Fibroblast of the conjunctiva (primary cell): ENCODE measurements at places on chromosomes 5 and 9.
A peak's percentile ranks its signal among the peaks of the same experiment; 100 is the strongest.

DNA sequence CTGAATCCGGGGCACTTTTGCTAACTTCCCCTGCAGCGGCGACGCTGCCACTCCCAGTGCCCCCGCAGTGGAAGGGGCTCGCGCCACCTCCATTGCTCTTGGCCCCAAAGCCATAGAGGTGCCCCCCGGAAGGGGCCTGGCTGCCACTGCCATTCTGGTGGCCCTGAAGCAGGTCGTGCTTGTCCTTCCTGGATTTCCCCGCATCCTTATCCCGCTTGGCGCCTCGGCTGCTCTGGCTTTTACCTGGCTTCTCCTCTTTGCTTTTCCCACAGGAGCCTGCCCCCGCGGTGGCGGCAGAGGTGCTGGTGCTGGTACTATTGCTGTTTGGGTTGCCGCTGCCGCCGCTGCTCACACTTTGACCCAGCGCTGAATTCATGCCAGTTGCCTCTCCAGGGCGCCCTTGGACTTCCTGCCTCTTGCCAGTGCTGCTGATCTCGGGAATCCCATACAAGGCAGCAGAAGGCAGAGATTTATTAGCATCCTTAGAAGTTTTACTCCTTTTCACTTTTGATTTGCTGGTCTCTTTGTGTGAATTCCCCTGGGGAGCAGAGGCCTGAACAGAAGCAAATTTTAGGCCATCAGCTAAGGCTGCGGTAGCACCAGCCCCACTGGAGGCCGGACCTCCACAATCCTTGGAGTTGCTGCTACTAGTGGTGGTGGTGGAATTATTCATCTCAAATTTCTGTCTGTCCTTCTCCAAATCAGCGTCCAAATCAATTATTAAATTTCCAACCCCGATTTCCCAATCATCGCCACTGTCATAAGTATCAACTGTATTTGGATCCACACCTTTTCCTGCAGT, 2.1 kb downstream of the ZNF608 start:
- no peak for DNase-seq

DNA sequence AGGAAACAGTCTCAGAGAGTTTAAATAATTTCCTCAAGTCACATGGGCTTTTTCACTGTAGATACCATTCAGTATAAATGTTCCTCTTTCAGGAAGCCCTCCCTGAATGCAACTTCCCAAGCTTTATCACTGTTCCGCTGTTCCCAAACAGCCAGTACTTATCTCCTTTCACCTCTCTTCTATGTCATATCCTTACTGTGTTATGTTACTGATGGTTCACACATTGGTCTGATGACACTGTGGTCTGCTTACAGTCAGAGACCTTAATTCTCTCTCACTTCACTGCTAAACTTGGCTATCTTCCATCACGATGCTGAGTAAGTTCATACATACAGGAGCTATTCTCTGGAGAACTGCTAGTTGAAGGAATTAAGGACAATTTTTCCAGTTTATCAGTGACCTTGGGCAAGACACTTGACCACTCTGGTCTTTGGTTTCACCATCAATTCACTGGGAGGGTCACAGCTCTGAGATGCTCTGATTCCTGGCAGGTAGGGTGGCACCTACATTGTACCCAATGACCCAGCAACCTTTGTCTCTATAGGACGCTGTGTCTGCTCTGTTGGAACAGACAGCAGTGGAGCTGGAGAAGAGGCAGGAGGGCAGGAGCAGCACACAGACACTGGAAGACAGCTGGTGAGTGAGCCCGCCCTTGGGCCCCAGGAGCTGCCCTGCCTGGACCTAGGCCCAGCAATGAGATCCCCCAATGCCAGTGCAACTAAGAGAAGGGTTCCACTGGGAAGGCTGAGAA, 42.1 kb upstream of the RARS1 start:
- no peak for DNase-seq

- no peak for DNase-seq
Measured at GRCh38 chr5:96859375-96859774, 16.9 kb upstream of the ERAP2 start.

DNA sequence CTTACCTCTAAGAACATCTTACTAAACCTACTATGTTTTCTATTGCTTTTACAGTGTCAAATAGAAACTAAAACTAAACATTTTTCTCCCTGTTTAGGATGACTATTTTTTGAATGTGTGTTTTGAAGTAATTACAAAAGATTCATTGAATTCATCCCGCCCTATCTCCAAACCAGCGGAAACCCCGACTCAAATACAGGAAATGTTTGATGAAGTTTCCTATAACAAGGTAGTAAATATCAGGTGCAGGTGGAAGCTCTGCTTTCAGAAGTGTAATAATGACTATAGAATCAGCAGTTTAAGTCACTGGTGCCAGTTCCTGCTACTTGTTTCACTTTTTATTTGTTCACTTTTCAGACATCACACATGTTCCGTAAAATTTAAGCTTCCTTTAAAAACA, 20.0 kb downstream of the ERAP2 start:
- DNase-seq, result no peak

DNA sequence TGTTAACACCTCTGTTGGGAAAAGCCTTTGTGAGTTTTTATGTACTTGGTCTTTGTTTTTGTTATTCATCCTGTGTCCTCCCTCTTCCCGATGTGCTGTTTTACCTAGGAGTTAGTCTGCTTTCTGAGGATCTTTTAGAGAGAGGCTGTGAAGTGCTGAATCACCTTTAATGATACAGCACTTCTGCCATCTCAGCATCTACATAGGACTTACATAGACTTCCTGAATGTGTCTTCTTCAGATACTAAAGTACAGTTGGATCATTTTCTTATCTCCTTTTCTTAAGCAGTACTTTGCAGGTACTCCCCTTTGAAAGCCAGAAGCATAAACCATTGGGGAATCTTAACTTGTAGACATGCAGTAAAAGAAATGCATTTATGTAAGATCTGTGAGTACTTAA, 31.5 kb downstream of the OTULIN start:
- no peak for DNase-seq

DNA sequence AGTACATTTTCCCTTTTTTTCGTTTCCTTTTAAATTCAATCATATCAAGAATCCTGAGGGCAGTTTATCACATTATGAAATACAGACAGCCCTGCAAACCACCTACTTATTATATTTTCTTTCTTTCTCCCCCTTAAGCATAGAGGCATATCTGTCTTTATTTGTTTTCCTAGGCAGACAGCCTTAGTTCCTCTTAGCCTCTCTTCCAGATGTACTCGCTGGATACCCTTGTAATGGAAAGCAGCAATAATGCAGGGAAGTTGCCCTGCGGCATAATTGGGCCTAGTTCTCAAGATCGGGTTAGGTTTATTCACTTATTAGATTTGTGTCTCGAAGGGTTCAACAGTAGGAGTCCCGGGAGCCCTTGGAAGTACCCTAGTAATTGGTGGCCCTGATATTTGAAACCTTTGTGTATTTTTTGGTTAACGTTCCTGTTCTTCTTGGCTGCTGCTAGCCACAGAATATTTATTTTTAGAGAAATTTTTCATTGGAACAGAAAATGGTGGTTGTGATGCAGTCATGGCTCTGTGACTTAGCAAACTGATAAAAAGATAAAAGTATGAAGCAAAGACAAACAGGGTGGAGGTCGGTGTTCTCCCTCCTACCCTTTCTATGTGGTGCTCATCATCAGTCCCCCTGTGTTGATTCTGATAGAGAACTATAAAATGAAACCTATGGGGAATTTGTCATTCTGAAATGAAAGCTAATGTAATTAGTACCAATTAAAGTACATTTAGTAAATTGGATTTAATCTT, 6.4 kb downstream of the TLE4 start:
- peak; percentile 81 for DNase-seq

DNA sequence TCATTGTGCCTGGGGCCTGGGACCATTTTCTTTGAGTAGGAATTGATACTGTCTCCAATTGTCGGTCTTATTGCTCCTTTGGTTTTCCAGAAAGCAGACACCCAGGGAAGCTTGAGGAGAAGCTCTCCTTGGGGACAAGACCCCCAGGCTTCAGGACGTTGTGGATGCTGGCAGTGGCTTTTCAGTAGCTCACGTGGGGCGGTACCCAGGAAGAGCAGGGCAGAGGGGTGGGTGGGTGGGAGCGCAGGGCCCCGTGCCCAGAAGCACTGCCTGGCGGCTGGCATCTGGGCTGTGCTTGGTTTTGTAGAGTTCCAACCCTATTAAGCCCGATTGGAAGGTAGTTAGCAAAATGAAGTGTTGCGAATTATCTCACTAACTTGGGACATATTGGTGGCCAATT, 374.2 kb upstream of the IRX1 start:
- no peak for DNase-seq

GRCh38 chr5:10695055-10695649, 65.9 kb downstream of the DAP start:
- peak; percentile 53 for DNase-seq

DNA sequence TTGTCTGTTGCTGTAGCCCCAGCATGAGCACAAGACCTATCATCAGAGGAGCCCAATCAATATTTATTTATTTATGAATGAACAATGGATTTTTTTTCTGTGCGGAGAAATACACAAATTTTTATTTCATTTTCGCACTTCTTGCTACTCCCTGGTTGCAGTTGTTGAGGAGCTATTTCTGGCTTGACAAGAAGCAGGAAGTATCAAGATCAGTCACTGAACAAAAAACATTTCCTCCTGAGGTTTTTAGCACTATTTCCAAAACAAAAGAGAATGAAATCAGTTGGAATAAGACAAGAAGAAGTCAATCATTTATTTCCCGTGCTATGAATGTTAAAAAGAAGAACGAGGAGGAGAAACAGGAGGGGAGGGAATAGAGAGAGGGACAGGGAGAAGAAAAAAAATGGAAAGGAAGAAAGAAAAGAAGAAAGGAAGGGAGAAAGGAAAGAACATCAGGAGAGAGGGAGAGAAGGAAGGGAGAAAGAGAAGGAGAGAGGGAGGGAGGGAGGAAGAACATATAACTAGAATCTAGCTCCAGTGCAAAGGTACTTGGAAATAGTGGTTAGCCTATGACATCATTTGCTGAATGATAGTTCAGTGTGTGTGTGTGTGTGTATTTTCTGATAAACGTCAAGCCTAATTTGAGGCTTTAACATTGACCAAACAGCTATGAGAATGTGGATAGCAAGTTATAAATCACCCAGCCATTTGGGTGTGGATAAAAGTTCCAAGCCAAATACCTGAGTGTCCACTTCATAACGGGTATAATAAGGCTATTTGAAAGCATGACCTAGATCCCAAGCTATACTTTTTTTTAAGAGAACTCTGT, 586.0 kb downstream of the EBF1 start:
- no peak for DNase-seq

DNA sequence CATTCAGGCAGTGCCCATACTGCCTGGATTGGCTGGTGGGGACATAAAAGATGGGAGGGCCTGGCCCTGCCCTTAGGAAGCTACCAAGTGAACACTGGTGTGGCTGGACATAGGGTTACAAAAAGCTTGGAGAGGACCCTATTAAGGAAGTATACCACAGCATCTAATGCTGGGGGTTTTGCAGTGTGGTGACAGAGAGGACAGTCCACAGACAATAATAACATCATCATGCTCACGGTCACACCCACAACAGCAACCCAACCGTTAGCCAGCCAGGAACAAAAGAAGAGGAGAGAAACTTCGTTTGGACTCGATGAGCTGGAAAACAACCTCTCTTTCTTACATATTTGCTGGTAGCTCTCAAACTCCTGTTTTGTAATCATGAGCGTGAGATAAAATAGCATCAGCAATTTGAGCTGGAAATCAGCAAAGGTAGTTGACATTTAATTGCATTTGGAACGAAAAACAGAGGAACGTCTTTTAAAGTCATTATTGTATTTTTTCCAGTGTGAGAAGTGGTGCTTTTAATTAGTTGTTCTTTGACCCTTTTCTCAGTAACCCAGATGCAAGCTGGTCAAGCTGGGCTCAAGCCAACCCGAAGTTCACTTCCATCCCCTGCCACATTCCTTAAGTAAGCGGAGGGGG, 73.4 kb downstream of the NSG2 start:
- no peak for DNase-seq

DNA sequence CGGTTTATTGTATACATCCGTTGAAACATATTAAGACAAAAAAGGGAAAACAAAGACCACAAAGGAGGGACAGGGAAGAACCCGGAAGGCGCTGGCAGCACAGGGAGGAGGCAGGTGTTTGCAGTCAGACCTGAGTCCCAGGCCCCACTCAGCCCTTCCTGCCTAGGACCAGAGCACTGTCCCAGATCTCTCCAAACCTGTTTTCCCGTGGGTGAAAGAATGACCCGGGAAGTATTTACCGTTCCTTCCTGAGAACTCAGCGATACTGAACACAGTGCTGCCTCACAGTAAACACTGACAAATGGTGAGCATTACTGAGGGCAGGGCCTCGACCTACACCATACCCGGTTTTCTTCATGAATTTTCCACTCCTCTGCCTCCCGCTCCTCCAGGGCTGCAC, 1.2 kb downstream of the ABO start:
- no peak for DNase-seq

GRCh38 chr9:76218886-76219445, 175.3 kb downstream of the RFK start:
- no peak for DNase-seq
